ENCODE measurements at places on chromosomes 5 and 9.

DNA sequence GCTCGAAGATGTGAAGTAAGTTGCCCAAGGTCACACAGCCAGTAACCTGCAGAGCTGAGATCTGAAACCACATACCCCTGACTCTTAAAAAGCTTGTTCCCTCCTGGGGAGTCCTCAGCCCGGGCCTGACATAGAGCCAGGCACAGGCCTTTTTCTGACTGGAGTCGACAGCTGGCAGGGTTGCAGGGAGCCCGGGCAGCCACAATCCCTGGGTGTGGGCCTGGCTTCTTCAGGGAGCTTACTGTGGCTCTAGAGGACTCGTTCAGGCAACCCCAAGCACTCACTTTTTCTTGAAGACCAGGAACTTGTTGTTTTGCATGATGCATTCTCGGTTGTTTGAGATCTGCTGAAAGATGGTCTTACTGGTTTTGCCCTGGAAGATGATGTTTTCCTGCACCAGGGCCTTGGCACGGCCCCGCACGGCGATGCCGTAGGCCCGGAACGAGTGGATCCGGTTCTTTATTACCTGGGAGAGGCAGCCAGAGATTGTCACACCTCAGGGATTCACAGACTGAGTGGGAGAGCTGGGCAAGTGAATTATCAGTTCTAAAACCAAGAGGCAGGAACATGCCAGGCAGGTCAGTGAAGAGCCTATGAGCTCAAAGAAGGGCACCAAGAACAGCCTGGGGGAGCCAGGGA is 30.0 kb downstream of the POLR1E start:
- no peak for DNase-seq

- DNase-seq, result no peak
Measured at GRCh38 chr9:89319015-89319905, 960 bp downstream of the SECISBP2 start.

DNA sequence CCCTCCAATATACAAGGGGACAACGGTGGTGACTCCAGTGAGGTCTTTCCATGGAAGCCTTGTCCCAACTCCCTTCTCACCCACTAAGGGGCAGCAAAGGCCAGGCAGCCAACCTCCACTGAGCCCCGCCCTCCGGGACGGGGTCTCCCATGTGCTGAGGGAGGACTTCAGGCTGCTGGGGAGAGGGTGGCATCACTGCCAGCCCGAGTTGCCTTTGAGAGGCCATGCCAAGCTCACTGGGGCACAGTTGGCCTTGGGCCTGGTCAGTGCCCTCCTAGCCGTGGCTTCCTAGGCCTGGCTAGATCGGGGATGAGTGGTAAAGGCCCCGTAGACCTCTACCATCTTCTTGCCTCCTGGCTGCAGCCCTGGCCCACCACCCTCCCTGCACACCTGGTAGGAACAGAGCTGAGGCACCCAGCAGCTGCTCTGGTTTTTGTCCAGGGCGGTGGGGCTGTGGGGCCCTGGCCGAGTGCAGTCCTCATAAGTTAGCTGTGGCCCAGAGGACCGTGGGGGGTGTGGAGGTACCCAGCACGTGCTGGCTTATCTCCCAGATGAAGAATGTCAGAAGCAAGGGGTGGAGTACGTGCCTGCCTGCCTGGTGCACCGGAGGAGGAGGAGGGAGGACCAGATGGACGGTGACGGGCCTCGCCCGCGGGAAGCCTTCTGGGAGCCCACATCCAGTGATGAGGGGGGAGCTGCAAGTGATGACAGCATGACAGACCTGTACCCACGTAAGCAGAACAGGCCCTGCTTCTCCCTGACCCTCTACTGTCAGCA is 3.2 kb downstream of the SURF2 start:
- peak; percentile 78 for DNase-seq

DNA sequence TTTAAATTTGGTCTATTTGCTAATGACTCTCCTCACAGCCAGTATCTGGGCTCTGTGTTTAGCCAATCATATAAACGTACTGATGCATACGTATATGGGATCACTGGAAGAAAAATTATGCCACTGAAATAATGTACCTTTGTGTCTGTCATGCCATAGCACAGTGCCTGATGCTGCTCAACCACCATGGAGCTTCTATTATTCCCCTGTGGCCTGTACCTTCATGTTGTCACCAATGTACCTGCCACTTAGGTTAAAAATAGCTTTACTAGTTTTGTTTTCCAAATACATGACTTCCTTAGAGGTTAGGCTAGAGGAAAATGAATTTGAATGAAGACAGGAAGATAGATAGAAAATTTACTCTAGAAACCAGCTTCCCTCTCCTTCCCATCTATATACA is 34.6 kb downstream of the HACD4 start:
- DNase-seq, result no peak

- DNase-seq, result no peak
Measured at GRCh38 chr9:106535439-106535838, 327.5 kb upstream of the ZNF462 start.

DNA sequence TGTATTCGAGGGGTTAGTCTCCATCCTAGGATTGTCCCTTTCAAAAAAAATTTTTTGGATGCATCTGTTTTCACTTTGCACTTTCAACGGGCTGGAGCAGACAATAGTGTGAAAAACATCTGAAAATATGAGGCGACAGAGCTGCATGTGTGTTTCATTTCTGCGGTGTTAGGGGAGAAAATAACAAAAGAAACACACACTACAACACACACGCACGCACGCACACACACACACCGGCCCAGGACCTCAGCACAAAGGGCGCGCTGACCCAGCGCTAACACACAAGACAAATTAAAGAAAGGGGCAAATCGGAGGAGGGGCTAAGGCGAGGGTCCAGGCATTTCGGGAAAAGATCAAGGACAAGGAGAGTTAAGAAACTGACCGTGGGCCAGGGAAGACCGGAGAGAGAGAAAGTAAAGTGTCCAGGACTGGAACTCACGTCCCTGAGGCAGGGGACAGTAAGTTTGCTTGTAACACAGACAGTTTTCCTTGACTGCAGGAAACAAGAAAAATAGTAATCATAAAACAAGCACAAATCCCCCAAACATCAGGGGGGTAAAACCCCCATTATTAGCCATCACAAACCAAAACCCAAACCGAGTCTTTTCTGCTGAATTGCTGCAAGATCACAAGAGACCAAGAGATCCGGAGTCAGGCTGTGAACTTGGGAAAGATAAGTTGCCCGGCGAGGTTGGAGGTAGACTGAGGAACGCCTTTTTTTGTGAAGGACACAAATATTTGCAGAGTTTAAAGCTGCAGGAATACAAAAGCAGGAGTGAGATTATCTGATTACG is 302.1 kb downstream of the PARP8 start:
- DNase-seq, result no peak

DNA sequence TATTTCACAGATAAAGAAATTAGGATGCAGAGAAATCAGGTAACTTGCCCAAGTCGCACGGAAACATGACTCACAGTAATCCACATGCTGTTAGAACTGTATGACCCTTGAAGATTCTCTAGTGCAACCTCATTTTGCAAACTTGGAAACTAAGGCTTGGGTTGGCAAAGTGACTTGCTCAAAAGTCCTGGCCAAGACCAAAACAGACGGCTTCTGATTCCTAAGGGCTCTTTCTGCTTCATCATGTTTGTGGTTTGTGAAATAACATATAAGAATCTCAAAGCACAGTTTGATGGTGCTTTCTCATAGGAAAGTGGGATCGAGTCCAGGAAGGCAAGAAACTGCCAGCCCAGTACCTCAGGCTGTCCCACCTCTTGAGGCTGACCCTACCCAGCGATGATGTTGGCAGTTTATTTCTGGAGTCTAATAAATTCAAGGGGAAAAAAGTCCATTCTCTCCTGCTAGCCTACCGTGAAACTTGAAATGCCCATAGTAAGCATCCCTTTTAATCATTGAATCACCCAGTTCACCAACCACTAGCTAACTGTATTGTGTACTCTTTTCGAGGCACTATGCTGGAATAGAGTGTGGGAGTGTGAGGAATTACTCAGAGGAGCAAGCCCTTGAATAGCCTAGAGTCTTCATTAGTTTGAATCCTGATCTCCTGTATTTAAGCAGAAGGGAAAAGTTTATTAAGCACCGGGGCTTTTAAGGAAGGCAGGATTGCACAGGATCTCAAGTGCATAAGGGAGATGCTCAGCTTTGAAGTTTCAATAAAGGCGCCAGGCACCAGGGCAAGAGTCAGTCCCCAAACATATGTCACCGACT is 14.1 kb downstream of the CAPSL start:
- DNase-seq, result no peak

DNA sequence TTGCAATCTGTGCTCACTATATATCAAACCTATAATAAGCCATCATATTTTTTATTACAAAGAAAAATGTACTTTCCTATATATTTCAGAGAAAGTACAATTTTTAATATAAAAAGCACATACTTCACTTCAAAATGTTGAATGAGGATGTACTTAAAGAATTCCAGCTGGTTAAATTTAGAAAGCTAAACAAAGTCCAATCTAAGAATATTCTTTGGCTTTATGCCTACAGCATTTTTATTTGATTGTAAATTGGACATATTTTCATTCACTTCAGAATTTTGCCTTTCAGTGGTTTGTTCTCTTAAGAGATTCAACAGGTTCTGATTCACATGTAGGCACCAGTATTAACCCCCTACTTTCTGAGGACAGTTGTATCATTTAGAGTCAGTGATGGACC is 533.8 kb downstream of the CAAP1 start:
- DNase-seq, result no peak

DNA sequence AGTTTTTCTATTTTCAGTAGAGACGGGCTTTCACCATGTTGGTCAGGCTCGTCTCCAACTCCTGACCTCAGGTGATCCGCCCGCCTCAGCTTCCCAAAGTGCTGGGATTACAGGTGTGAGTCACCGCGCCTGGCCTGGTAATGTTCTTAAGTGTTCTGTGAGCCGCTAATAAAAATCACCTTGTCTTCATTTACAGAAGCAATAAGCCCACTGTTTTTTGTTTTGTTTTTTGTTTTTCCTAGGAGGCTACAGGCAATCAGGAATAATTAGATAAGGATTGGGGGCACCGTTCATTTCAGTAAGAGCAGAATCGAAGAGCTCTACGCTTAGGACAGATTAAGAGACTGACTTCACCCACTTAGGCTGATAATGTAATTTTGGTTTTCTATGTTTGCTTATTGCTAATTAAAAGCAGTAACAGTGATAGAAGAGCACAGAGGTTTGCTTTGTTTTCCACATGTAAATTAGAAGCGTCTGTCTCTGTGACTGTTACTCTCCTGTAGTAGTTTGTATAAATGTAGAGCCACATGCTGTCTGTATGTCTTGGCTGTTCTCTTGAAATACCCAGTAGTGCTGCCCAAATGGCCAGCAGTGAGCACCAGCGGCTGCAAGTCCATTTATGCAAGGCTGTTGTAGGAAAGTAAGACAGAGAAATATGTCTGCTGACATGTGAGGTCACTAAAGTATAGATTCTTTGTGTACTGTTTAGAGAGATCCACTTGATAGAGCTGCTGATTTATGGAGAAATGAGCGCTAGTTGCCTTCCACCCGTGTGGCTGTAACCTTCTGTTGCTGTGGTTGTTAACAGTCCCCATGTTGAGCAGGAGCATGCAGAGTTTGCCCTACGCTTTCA is 30.5 kb downstream of the TRIO start:
- DNase-seq, result peak; percentile 83

DNA sequence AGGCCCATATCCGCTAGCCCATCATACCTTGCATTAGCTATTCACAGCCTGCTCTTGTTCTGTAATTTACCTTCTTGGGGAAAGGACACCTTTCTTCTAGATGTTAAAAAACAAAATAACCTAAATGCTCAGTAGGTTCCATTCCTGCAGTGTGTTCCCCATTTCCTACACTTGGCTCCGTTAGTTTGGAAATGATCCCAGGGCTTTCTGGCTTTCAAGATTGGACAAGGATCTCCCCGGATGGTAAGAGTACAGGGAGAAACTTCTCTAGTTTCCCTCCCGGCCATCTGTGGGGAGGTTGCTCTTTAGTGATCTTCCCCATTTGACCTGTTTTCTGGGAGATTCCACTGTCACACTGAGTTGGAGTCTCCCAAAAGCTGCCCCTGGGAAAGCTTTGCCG is 27.3 kb upstream of the STC2 start:
- no peak for DNase-seq

GRCh38 chr5:137954131-137954879 is 65.0 kb downstream of the PKD2L2 start:
- DNase-seq, result no peak

DNA sequence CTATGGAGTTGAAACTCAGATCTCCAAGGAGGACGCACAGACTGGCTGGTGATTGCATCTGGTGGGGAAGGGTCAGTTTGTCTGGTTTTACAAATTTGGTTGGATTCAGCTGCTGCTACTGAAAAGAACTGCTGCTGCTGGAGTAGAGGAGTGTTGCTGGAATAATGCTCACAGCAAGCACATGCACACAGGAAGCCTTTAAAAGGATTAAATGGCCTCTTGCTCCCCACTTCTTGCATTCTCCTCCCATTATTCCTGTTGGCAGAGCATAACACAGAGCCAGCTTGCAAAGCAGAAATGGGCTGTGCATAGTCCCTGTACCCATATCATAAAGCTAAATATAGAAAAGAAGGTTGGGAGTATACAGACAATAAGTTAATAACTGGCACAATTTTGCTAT is 16.6 kb downstream of the ZNF474 start:
- DNase-seq, result no peak

DNA sequence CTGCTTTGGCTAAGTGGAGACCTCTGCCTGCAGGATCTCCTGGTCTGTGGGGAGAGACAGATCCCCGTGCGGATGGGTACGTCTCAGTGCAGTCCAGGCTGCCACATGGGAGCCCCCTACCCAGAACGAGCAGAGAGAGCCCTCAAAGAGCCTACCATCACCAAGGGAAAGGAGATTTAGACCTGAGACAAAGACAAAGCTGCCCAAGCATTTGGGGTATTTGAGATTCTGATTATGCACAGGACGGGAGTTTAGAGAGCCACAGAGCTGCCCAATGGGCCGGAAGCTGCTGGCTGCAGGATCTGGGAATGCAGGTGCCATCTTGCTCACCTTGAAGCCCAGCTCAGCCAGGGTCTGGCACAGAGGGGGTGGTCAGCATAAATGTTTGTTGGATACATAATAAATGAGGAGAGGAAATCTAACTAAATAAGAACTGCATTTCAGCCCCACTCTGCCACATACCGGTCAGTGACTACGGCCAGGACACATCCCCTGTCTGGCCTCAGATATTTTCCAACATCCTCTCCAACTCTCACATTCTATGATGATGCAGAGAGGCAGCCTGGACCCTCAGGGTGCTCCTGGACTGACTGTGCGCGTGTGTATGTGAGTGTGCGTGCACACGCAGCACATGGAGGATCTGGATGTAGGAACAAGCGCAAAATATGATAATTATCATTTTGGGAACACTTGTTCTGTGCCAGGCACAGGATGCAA is 157.8 kb downstream of the FGF18 start:
- no peak for DNase-seq
